ENCODE measurements at places on chromosomes 3 and 15. TPM values are rescaled to one million over a fixed set of nuclear protein-coding genes. Genes with fewer than 3 reads are reported as not detected.

GRCh38 chr3:67000009-67000408, 1.9 kb downstream of the KBTBD8 start:
- DNase-seq = no peak

DNA sequence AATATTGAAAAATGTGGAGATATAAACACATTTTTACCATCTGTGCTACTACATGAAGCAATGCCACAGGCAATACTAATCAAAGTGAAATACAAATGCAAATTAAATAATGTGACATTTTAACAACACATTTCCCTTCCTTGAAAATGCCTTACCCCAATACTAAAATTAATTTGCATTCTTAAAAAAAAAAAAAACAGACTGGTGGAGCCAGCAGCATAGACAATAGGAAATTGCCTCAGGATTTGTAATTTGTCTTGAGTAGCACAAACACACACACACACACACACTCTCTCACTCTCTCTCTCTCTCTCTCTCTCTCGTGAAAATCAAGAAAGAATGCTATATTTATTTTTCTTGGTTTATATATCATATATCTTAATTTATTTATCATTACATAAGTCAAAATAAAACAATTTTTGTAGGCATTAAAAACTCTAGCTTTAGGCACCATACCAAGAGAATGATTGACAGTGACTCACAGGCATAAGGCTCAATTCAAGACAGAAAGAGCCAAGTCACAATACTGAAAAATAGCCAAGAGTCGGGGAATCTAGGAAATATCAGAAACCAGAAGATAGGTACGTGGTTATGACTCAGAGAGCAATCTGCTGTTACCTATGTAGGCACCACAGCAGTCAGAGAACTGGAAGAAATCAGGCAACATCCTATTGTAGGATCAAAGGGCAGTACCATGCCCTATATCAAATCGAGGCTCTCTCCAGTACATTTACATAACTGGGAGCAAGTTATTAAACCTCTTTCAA, 23.0 kb downstream of the SUCNR1 start:
- no peak for DNase-seq

DNA sequence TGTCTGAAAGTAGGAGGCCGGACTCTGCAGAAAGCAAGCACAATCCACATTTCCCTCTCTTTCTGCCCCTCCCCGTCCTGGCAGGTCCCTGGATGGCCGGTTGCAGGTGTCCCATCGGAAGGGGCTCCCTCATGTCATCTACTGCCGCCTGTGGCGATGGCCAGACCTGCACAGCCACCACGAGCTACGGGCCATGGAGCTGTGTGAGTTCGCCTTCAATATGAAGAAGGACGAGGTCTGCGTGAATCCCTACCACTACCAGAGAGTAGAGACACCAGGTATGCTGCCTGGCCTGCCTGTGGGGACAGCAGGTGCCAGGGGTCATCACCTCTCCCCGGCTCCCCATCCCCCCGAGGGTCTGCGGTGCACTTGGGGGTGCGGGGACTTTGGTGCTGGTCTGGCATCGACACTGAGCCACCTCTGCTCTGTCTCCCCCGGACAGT, 89.6 kb downstream of the AAGAB start:
- DNase-seq = no peak

Gene LIPH
- 0.41 TPM for total RNA-seq

Measured in gastrocnemius medialis (tissue), 4 donors.